ENCODE measurements at places on chromosomes 3 and 15.

GRCh38 chr15:101554115-101554915, 64.8 kb upstream of the PCSK6 start:
- DNase-seq = no peak

DNA sequence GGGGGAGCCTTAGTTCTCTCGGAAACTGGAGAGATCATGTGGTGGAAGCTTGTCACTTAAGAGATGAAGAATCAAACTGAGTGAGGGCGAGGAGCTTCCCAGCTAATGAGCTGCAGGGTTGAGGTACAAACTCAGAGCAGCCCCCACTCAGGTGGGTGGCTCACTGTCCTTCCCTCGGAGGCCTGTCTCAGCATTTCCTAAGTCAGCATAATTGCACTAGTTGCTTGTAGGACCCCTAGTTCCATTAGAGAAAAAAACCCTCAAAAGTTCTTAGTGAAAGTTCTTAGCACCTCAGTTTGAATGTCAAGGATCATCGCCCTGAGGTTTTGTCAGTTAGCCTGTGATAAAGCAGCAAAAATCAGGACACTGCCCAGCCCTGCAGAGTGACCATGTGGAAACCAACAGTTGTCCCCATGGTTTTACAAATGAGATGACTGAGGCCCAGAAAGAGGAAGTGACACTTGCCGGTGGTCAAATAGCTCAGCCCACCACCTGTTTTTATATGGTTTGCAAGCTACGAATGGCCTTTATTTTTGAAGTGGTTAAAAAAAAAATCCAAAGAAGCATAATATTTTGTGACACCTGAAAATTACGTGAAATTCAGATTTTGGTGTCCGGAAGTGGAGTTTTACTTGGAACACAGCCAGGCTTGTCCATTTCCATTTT, 11.9 kb downstream of the SMAD6 start:
- no peak for DNase-seq

- no peak for DNase-seq
Observed at GRCh38 chr3:166570102-166570501, 732.9 kb upstream of the BCHE start.

DNA sequence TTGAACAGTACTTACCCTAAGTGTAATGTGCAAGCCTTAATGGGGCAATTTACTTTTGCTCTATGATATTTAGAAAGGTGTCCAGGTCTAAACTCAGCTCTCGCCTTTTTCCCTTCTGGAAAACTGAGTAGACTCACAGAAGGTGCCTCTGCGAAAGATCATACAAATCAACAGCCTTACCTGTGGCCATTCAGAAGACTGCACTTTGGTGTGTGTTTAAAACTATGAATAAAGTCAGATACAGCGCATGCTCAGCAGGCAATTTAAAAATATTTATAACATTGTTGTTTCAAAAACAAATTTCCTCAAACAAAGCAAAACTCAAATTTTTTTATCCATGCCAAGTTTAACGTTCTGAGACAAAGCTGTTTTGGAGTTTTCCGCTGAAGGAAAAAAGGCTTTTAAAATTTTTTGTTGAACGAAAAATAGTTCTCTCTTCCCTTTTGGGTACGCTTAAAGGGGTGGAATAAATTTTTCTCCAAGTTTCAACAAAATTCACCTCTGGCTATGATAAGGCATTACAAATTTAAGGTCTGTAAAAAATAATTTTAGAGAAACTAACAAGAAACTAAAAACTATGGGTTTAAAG, 156.3 kb downstream of the TIGIT start:
- DNase-seq = no peak

- DNase-seq = no peak
Observed at GRCh38 chr3:9028134-9028533, 64.9 kb upstream of the RAD18 start.

DNA sequence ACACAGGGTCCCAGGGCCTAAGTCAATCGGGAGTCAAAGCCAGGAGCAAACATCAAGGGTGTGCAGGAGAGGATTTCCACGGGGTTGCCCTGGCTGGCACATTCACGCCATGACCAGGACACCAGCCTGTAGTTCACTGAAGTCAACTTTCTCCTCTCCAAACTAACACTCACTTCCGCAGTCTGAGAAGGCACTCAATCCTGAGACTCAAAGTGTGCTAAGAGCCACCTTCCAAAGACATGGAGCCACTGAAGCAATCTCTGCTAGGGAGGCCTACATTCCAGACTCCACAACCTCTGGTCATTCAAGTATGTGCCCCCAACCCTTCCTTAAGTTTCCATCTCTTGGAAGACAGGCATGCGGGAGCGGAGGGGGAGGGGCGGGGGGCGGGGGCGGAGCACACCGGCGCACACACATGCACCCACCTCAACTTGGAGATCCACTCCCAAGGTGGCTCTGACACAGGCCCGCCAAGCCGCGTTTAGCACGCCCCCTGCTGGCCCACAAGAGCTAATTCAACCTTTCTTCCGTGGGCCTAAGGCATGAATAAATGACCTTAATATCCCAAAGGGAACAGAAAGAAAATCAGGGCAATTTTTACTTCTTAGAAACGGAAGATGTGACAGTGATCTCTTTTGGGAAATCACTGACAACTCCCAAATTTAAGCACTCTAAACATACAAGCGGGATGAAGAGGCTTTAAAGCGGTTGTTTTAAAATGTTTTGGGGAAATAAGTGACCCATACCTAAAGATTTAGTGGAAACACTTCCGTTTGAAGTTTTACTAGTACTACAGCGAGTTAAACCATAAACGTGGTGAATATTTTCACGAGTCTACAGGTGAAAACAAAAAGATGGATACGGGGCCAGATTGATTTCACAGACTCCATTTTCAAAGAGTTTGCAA, 162.5 kb upstream of the CHRNA7 start:
- no peak for DNase-seq

DNA sequence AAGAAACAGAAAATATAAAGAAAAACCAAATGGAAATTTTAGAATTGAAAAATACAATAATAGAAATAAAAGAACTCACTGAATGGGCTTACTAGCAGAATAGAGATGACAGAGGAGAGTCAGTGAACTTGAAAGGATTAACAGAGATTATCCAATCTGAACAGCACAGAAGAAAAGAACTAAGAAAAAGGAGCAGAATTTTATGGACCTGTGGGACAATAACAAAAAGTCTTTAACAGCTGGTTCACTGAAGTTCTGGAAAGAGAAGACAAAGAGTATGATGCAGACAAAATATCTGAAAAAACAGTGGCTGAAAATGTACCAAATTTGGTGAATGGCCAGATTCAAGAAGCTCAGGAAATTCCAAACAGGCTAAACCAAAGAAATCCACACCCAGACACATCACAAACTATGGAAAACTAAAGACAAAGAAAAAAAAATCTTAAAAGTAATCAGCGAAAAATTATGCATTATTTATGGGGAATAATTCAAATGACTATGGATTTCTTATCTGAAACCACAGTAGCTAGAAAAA, 9.7 kb upstream of the GNB5 start:
- no peak for DNase-seq

- no peak for DNase-seq
Observed at GRCh38 chr3:52292247-52293065, 4.8 kb downstream of the GLYCTK start.

DNA sequence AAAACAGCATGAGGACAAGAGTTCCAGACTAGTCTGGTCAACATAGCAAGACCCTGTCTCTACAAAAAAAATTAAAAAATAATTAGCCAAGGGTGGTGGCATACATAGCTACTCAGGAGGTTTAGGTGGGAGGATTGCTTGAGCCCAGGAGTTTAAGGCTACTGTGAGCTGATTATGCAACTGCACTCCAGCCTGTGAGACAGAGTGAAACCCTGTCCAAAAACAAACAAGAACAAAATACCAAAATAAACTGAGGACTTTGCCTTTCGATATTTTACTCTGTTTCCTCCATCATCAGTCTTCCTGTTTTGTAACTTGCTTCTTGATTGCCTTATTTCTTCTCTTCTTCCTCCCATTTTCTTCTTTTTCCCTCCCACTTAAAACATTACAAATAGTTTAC, 504.4 kb downstream of the ROBO1 start:
- DNase-seq = no peak

- no peak for DNase-seq
Observed at GRCh38 chr3:72896996-72897757, 9.3 kb downstream of the GXYLT2 start.

Data from kidney glomerular epithelial cell (primary cell).